ENCODE measurements at places on chromosomes 7 and 10.

DNA sequence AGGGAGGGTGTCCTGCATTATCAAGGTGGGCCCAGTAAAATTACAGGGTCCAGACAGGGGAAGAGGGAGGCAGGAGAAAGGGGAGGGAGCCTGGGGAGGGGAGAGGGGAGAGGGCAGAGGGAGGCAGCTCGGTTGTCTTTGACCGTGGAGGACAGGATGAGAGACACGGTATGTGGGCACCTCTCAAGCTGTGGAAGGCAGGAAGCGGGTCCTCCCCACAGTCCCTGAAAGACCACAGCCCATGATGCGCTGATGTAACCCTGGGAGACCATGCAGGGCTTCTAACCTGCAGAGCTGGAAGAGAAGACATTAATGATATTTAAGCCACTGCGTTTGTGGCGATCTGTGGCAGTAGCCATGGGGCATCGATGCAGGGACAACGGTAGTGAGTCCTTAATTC, 27.2 kb upstream of the MNX1 start:
- DNase-seq = no peak

- no peak for DNase-seq
Measured at GRCh38 chr10:36191009-36191408, 548.9 kb upstream of the FZD8 start.

GRCh38 chr10:84243759-84244158, 1.1 kb upstream of the RGR start:
- DNase-seq = no peak

GRCh38 chr7:21939136-21939857, 6.4 kb downstream of the CDCA7L start:
- no peak for DNase-seq

DNA sequence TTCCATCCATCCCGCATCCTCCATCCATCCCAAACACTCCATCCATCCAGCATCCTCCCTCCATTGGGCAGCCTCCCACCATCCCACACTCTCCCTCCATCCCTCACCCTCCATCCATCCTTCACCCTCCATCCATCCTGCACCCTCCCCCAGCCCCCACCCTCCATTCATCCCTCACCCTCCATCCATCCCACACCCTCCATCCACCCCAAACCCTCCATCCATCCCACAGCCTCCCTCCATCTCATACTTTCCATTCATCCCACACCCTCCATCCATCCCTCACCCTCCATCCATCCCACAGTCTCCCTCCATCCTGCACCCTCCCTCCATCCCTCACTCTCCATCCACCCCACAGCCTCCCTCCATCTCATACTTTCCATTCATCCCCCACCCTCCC, 60.4 kb downstream of the FOXI2 start:
- DNase-seq = no peak

- no peak for DNase-seq
Measured at GRCh38 chr10:10917031-10917430, 100.6 kb upstream of the CELF2 start.

GRCh38 chr7:41889040-41889439, 186.2 kb upstream of the INHBA start:
- DNase-seq = no peak
